Islet precursor cell (in vitro differentiated cells): ENCODE measurements at places on chromosomes 3 and 15.

- no peak for DNase-seq
Measured at GRCh38 chr3:197795200-197795599, 4.1 kb downstream of the LRCH3 start.

- no peak for DNase-seq
Measured at GRCh38 chr3:128286691-128287090, 133.4 kb downstream of the EEFSEC start.

DNA sequence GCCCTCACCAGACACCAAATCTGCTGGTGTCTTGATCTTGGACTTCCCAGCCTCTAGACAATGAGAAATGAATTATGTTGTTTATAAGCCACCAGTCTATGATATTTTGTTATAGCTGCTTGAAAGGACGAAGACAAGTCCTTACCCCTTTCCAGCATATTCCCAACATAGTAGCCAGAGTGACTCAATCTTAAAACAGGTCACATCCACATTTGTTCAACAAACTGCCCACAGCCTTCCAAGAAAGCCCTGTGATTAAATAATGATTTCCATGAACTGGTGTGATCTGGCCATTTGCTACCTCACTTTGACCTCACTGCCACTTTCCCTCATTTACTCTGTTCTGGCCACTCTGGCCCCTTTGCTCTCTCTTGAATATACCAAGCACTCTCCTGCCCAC lies 193.7 kb upstream of the CFAP20DC start:
- no peak for DNase-seq

DNA sequence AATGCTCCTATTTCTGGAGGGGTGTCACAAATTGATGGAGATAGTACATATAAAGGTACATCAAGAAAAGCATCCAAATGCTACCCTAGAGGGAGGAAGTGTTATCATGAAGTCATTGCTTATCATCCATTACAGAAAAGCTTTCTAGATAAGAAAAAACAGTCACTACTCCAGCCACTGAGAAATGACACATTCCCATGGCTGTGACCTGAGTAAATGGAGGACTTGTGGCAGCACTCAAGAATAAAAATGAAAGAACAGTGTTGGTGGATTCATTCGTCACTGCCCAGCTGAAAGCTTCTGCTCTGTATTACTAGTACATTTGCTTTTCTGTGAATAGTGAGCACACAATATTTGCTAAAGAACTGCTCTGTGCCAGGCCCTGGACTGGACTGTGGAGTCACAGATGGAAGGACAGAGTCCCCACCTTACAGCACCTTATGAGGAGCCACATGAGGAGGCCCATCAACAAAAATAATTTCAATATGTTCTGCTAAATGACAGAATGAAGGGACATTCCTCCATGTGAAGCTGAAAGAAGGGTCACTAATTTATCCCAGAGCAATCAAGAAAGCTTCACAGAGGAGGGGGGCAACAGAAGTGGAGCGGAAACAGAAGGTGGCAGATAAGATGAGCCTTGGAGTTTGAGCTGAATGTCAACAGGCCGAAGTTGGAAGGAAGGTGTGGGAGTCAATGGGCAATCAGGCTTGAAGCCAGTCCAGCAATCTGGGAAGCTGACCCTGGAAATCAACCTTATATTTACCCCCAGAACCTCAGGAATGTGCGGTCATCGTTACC lies 343.5 kb upstream of the TRIM42 start:
- no peak for DNase-seq

DNA sequence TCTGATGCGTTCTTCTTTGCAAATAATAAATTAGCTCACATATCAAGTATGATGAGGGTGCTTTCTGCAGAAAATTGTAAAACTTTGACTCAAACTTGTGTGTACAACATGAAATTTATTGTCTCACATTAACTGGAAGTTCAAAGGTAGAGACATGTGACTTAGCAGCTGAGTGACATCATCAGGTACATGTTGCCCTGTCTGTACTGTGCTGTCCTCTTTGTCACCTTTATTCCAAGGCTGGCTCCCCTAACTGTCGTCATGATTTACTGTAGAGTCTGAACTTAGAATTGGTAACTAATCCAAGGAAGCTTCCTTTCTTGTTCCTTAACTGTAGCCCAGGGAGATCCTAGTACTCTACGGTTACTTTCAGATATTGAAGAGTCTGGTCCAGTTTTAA lies 12.3 kb upstream of the FSIP1 start:
- DNase-seq = no peak

DNA sequence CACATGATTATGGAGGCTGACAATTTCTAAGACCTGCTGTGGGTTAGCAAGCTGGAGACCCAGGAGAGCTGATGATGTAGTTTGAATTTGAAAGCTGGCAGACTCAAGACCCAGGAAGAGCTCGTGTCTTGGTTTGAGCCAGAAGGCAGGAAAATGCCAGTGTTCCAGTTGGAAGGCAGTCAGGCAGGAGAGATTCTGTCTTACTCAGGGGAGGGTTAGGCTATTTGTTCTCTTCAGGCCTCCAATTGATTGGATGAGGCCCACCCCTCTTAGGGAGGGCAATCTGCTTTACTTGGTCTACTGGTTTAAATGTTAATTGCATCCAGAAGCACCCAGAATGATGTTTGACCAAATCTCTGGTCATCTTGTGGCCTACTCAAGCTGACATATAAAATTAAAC lies 40.4 kb upstream of the IGF2BP2 start:
- DNase-seq = no peak

GRCh38 chr15:63188247-63188925 lies 1.0 kb upstream of the RAB8B start:
- no peak for DNase-seq

DNA sequence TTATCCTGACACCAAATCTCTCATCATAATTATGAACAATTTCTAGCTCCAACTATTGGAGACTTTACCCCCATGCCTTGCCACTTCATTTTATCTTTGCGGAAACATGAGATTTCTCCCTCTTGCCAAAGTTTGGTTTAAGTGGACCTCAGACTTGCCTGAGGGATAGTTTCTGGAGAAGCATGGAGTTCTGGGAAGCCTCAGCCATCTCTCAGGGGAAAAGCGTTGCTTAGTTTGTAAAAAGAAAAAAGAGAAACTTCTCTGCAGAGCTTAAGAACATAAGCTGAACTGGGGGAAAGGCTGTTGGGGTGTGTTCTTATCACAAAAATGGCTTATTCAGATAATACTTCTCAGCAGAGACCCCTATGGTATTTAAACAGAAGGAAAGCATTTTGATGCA lies 347.4 kb upstream of the ADAMTS9 start:
- DNase-seq = no peak

- DNase-seq = no peak
Measured at GRCh38 chr15:73727330-73727976, 25.7 kb downstream of the INSYN1 start.

DNA sequence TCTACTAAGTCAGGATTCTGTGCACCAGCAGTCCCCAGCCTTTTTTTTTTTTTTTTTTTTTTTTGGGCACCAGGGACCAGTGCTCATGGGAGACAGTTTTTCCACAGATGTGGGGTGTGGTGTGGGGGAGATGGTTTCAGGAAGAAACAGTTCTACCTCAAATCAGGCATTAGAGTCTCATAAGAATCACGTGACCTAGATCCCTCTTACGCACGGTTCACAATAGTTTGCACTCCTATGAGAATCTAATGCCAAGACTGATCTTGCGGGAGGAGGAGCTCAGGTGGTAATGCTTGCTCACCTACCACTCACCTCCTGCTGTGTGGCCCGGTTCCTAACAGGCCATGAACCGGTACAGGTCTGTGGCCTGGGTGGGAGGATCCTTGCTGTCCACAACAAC lies 88.8 kb downstream of the GADL1 start:
- DNase-seq = no peak

DNA sequence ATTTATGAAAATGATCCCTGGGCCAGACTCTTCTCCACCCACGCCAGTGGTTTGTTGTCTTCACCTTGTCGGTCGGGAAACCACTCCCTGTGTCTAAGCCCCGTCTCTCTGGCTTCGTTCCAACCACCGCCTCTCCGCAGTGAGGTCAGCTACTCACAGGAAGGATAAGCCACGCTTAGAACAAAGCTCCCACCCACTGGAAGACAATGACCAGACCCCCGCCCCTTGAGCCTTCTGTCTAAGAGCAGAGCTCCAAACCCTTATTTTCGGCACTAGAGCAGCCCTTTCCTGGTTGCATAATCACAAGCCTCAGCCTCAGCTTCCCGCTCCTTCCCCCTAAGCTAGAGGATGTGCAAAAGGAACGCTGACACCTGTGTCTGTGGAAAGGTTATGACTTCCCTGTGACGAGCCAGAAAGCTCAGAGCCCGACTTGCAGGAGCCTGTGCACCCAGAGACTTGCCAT lies 114.9 kb upstream of the MEF2A start:
- DNase-seq = peak; percentile 54

DNA sequence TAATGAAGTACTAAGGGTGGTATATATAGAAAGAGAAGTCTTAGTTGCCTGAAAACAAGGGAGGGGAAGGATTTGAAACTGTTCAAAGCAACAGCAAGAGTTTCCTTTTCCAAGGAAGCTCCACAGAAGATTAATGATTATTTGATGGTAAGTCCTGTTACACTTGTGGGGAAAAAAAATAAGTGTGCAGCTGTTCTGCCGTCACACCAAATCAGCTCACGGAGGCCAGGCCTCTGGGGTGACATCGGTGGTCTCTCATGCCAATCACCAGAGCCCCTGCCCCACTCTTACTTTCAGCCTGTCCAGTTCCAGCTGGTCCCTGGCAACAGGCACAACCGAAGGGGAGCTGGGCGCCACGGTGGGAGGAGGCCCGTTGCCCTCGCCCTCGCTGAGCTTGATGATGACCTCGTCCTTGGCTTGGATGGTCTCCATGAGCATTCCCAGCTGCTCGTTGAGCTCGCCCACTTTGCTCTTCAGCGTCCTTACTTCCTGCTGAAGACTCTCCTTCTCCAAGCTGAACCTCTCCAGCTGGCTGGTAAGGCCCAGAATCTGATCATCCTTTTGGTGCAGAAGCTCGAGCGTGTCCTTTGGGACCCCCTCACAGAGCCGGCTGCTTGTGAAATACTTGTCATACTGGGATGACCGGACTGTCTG lies 53.5 kb downstream of the TBC1D2B start:
- no peak for DNase-seq

GRCh38 chr15:97684249-97684648 lies 276.3 kb upstream of the ARRDC4 start:
- no peak for DNase-seq

GRCh38 chr3:194588236-194588635 lies 45.0 kb downstream of the TMEM44 start:
- DNase-seq = no peak

DNA sequence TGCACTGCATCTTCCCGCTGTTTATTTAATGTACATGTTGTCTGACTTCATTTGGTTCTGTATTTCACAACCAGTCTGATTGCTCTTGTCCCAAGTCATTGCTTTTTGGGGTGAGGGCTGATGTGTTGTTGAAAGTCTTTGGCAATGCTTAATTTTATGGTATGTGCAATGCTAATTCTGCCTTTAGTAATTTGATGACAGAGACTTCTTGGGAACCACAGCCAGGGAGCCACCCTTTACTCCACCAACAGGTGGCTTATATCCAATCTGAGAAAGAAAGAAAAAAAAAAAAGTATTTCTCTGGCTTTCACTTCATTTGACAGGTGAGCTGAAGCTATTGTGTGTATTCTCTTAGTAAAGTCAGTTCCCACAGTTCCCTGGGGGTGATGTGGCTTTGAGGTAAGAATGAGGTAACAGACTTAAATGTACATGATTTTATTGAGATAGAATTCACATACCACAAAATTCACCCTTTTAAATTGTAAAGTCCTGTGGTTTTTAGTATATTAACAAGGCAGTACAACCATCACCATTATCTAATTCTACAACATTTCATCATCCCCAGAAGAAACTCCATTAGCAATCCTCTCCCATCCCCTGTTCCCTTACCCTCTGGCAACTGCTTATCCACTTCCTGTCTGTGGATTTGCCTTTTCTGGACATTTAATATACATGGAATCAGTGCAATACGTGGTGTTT lies 97.3 kb downstream of the SLCO3A1 start:
- DNase-seq = no peak

- no peak for DNase-seq
Measured at GRCh38 chr15:46676233-46677206, 1040.8 kb upstream of the SEMA6D start.

DNA sequence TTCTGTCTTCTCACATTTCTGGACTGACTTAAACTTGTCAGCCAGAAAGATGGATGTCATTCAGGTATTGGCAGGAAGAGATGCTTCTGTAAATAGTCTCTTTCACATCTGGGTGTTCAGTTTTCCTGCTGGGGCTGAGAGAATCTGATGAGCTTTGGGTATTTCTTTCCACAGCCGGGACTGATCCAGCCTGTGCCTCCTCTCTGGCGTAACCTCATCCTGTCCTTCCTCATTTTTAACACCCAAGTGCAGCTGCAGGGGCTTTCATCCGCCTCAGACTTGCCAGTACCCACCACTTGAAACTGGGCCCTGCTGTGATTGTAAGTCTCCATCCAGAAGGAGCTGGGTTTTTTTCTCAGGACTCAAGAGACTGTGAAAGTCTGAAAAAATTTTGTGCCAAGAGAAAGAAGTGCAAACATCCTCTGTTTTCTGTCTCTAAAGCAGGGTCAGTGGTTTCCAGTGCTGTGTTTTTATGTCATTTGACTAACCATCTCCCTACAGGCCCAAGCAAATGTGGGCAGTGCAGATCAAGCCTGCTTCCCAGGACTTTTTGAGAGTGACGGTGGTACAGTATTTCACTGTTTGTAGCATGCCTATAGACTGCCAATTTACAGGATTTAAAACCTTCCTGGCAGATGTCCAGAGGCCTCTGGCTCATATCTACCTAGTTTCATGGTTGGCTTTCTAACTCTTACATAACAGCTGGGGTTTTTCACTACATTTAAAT lies 342.7 kb downstream of the PTPRG start:
- no peak for DNase-seq

DNA sequence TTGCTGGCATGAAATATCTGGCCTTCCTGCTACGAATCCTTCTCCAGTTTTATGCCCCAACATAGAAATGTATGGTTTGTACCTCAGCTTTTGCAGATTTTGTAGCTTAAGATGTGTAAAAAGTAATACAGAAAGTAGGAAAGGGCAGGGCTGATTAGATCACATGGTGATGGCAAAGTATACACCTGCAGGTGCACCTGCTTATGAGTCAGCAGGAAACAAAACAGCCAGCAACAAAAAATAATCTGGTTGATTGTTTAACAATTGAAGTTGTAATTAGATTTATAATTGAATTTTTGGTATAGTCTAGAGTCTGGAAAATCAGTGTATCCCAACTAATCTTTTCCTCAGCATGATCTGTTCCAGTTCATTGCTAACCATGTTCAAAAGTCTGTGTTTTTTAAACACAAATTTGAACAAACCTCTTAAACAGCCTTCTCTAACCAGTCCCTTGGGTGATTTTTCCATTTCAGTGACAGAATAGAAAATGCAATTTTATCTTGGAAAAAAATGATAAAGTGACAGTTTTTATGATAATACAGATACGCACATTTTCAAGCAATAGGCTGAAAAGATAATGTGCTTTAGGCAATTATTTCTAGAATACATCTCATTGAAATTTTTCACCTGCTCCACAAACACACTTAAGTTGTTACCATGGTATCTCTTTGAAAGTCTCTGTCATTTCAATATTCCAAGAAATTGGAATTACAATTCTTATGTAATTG lies 477.4 kb downstream of the NAALADL2 start:
- DNase-seq = no peak

DNA sequence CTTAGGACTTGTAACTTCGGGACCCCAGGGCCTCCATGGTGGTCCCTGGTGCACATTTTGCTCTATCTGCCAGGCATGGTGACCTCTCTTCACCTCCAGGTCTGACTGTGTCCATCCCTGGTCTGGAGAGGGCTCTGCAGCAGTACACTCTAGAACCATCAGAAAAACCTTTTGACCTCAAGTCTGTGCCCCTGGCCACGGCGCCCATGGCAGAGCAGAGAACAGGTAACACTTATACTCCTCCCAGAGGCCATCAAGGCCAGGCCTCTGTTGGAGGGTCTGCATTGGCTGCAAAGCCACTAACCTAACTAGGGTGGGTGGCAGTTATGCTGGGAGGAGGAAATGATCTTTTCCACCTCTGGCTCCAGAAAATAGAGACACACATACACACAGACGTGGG lies 10.3 kb upstream of the HMCES start:
- DNase-seq = no peak
